Activated gamma-delta T cell (primary cell): ENCODE measurements at places on chromosomes 11 and 22.

DNA sequence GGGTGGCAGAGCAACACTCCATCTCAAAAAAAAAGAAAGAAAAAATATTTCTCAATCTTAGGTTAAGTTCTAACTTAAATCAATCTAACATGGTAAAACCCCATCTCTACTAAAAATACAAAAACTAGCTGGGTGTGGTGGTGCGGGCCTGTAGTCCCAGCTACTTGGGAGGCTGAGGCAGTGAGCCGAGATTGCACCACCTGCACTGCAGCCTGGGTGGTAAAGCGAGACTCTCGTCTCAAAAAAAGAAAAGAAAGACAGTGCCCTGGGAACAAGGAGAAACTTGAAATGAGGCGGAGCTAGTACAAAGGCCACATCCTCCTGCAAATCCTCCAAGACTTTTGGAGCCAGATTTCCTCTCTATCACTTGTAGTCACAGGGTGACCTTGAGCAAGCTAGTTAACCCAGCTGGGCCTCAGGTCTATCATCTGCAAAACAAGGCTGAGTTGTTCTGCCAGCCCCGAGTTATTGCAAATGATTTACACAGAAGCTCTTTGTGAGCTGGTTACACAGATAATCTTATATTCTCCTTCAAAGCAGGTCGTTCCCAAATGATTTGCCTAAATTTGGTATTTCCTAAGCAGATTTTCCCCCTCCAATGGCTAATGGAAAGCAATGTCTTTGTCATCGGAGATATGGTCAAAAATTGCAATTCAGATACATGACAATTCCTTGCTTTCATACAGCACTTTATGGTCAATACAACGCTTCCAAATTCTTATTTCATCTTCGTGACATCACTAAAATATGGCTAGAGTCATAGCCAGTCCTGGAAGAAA lies 1.9 kb downstream of the ANKRD54 start:
- DNase-seq: no peak

DNA sequence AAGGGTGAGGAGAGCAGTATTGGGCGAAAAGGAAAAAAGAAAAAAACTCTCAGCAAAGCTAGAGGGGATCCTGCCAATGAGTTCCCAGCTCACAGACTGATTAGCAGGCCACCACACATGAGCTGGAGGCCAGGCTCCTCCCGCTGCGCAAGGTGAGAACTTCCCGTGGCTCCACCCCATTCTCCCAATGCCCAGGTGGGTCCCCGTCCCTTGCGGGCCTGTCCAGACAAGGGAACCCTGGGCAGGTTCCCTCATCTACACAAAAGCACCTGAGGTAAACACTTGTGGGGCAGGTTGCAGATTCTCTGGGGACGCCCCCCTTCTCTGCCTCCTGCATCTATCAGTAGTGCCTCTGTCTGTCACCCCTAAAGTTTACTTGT lies 46.5 kb downstream of the CDPF1 start:
- DNase-seq: no peak

- DNase-seq: no peak
These were observed 69.3 kb downstream of the NCAPD3 start for GRCh38 chr11:134154441-134154840.

- DNase-seq: no peak
These were observed 22.0 kb downstream of the AMPD3 start for GRCh38 chr11:10476927-10477689.

DNA sequence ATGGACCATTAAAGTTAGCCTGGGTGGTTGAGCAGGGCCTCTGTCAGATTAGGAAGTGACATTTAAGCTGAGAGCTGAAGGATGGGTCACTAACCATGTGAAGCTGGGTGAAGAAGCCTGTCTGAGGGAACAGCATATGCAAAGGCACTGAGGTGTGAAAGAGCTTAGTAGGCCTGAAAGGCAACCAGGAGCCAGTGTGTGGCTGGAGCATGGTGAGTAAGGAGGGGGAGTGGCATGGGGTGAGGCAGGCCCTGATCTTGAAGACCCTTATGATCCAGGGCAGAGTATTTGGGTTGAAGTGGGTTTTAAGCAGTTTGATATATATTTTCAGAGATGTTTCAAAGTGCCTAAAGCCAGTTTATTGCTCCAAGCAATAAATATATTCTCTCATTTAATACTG lies 48.8 kb downstream of the PARVA start:
- DNase-seq: no peak

- no peak for DNase-seq
These were observed 17.4 kb downstream of the CABIN1 start for GRCh38 chr22:24028533-24028932.
